ENCODE measurements at places on chromosomes 5 and 9. TPM values are rescaled to one million over a fixed set of nuclear protein-coding genes. Genes with fewer than 3 reads are reported as not detected.

Gene SHB
- 10.6 TPM for total RNA-seq

Gene GKAP1
- 6.1 TPM for total RNA-seq

Gene MYMK
- total RNA-seq = 0.34 TPM

Gene FPGS
- 67.7 TPM for total RNA-seq

Gene TCERG1
- 107 TPM for total RNA-seq

Gene BTNL9
- total RNA-seq = 1.8 TPM

Gene SARDH
- 15.2 TPM for total RNA-seq

Gene RGS7BP
- 1.7 TPM for total RNA-seq

Gene MPDZ
- 38.5 TPM for total RNA-seq

Gene CSF1R
- 0.20 TPM for total RNA-seq

- peaks cover 11% of the 10 kb centered on the region for H3K4me1 ChIP-seq
- H3K4me3 ChIP-seq = no peak overlapping the region
Observed at GRCh38 chr5:98414938-98415337, 358.5 kb upstream of the RGMB start.

GRCh38 chr5:151068433-151069197, 12.2 kb downstream of the TNIP1 start:
- no peak overlapping the region for H3K27ac ChIP-seq
- H3K36me3 ChIP-seq = peaks cover 8% of the 10 kb centered on the region

- H3K36me3 ChIP-seq = peaks cover 8% of the 10 kb centered on the region
- no peak for DNase-seq
- peak overlapping the region; percentile 7 for H3K27ac ChIP-seq
- H3K27me3 ChIP-seq = no peaks in the 10 kb centered on the region
Observed at GRCh38 chr9:124342776-124343485, 72.3 kb downstream of the PSMB7 start.

DNA sequence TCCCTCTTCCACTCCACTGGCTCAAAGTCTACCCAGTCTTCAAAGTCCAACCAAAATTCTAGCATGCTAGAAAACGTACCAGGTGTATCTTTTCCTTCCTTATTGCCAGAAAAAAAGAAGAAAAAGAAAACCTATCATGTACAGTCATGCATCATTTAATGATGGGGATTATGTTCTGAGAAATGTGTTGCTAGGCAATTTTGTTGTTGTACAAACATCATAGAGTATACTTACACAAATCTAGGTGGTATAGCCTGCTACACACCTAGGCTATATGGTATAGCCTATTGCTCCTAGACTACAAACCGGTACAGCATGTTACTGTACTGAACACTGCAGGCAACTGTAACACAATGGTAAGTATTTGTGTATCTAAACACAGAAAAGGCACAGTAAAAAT, 104.8 kb downstream of the SREK1 start:
- DNase-seq = no peak
- no peak overlapping the region for H3K4me3 ChIP-seq
- no peak overlapping the region for H3K27ac ChIP-seq
- H3K36me3 ChIP-seq = no peaks in the 10 kb centered on the region
- peaks cover 17% of the 10 kb centered on the region for H3K4me1 ChIP-seq
- peaks cover 7% of the 10 kb centered on the region for H3K27me3 ChIP-seq

DNA sequence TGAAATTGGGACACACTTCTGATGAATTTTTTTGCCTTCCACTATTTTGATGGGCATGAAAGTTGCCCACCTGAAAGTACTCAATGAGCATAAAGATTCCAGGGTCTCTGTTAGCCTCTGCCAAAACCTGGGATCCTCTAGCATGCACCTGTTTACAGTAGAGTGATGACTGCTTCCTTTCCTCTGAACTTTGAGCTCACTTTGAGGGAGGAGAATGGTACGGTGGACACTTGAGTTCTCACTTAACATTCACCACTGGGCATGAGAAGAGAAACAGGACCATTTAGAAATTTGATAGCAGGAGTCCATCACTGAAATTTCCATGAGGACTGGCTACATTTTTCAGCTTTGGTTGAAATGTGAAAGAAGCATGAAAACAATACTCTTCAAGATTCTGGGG, 374.8 kb downstream of the KDM4C start:
- no peak overlapping the region for H3K4me3 ChIP-seq
- no peak overlapping the region for H3K27ac ChIP-seq
- H3K4me1 ChIP-seq = peaks cover 20% of the 10 kb centered on the region
- no peak for DNase-seq
- peaks cover 8% of the 10 kb centered on the region for H3K36me3 ChIP-seq
- no peaks in the 10 kb centered on the region for H3K27me3 ChIP-seq

DNA sequence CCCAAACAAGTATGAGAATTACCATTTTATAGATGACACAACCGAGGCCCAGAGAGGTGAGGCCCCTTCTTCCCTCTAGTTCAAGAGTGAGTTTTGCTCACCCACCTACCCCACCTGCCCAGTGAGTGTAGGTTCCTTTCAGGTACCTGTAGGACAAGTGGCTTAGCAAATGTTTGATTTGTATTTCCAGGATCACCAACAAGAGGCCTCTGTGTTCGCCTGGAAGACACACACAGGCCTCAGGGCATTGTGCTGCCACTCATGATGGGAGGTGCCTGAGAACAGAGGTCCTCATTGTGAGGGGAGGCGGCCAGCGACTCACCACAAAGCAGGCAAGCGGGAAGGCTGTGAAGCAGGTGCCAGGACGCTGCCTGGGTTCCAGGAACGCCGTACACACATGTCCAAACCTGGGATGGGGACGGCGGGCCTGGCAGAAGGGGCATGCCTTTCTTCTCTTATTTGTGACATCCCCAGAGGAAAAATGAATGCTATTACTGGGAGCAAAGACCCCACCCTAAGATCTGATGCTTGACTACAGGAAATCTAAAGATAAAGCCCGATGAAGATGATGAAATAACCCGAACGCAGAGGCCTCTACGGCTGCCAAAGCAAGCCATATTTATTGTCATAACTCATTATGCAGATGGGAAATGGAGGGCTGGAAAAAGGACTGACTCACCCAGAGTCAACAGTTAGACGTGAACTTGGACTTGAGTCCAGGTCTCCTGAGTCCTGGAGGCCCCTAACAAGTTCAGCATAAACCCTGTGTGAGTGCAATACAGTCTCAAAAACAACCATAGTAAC, 60.2 kb upstream of the SLC25A51 start:
- DNase-seq = no peak
- no peaks in the 10 kb centered on the region for H3K27me3 ChIP-seq
- H3K4me1 ChIP-seq = peaks cover 18% of the 10 kb centered on the region
- H3K27ac ChIP-seq = no peak overlapping the region
- no peaks in the 10 kb centered on the region for H3K36me3 ChIP-seq
- H3K4me3 ChIP-seq = no peak overlapping the region

DNA sequence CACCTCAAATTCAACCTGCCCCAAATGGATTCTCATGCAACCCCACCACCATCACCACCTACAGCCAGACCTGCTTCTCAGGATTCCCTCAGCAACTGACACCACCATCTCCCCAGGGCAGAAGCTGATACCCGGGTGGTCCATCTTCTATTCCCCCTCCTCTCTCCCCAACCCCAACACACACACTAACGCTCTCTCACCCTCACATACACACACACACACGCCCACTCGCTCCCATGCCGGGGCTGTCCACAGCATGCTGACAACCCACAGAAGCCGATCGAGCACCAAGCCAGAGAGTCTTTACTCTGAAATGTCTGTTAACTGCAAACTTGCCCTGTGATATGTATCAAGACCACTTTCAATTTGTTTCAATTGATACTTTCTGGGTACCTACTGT, 28.4 kb downstream of the B4GALT1 start:
- no peak overlapping the region for H3K4me3 ChIP-seq
- DNase-seq = no peak
- peaks cover 7% of the 10 kb centered on the region for H3K4me1 ChIP-seq

GRCh38 chr5:139768807-139769465, 26.7 kb upstream of the PSD2 start:
- H3K36me3 ChIP-seq = no peaks in the 10 kb centered on the region
- no peak overlapping the region for H3K27ac ChIP-seq
- no peak overlapping the region for H3K4me3 ChIP-seq
- DNase-seq = no peak
- peaks cover 45% of the 10 kb centered on the region for H3K27me3 ChIP-seq

DNA sequence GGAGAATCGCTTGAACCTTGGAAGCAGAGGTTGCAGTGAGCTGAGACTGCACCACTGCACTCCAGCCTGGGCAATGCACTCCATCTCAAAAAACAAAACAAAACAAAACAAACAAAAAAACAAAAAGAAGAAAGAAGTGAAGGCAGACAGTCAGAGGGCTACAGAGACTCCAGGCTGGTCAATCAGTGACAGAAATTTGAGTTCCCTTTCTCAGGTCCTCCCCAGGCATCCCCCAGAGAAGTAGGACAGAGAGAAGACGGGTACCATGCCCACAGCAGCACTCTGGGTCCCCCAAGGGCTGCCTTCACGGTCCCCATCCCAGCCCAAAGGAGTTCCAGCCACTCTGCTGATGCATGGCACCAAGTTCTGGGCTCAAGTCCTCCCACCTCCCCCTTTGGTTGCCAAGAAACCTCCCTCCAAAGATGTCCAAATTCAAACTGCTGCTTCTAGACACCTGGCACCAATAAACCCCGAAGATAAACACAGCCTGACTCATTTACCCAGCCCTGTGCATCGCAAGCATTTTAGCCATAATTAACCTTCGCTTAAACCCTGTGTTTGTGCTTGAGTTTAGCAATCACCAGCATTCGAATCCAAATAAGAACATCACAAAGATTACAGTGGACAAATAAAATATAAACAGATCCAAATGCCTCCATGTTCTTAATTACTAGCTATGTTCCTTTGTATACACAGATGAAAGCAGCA, 24.0 kb downstream of the SEMA4D start:
- no peaks in the 10 kb centered on the region for H3K27me3 ChIP-seq
- DNase-seq = no peak
- peak overlapping the region; percentile 51 for H3K27ac ChIP-seq
- H3K36me3 ChIP-seq = peaks cover 10% of the 10 kb centered on the region

GRCh38 chr5:116371935-116372334, 202.7 kb downstream of the SEMA6A start:
- peaks cover 3% of the 10 kb centered on the region for H3K36me3 ChIP-seq
- no peaks in the 10 kb centered on the region for H3K27me3 ChIP-seq
- DNase-seq = no peak
- H3K27ac ChIP-seq = no peak overlapping the region
- H3K4me3 ChIP-seq = no peak overlapping the region

DNA sequence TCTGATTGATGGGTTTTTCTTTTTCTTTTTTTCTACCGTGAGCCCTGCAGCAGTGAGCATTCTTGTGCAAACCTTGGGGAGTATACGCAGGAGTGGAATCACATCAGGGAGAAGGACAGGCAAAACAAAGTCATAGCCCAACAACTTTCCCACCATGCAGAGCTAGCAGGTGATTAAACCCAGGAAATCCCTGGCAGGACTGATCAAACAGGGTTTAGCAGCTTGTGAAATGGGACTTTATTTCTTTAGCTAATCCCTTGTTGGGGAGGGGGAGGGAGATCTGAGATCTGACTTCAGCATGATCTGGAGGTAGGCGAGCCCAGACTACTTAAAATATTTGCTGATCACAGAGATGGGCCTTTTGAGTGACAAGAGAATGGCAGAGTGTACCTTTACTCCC, 162.0 kb upstream of the GLRA1 start:
- H3K27me3 ChIP-seq = peaks cover 5% of the 10 kb centered on the region
- no peak overlapping the region for H3K27ac ChIP-seq
- H3K4me3 ChIP-seq = no peak overlapping the region

GRCh38 chr5:178305801-178306200, 73.2 kb upstream of the PHYKPL start:
- no peak overlapping the region for H3K27ac ChIP-seq
- DNase-seq = peak; percentile 11
- H3K4me3 ChIP-seq = no peak overlapping the region
- no peaks in the 10 kb centered on the region for H3K27me3 ChIP-seq

DNA sequence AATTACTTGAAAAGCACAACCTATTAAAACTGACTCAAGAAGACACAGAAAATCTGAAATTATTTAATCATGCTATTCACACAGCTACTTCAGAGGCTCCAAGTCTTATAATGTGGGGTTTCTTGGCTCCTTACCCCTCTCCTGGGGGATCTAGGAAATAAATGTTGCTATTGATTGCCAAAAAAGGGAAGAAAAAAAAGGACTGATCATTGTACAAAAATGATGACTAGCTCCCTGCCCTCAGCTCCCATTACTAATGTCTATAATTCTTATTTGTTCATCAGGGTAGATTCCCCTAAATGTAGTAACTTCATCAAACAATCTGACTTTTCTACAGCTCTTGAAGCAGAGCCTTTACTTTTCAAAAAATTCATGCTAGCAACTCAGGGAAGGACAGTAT, 3.3 kb upstream of the SMC5 start:
- peaks cover 3% of the 10 kb centered on the region for H3K36me3 ChIP-seq
- no peak for DNase-seq
- peaks cover 23% of the 10 kb centered on the region for H3K4me1 ChIP-seq
- peaks cover 5% of the 10 kb centered on the region for H3K27me3 ChIP-seq
- no peak overlapping the region for H3K27ac ChIP-seq
